Eye (tissue), 1 donor: ENCODE measurements at places on chromosomes 16 and 17.

- DNase-seq = no peak
Observed at GRCh38 chr16:75627851-75628250, 4.8 kb upstream of the ADAT1 start.

- DNase-seq = peak; percentile 14
Observed at GRCh38 chr17:61458421-61459141, 6.4 kb downstream of the TBX4 start.

DNA sequence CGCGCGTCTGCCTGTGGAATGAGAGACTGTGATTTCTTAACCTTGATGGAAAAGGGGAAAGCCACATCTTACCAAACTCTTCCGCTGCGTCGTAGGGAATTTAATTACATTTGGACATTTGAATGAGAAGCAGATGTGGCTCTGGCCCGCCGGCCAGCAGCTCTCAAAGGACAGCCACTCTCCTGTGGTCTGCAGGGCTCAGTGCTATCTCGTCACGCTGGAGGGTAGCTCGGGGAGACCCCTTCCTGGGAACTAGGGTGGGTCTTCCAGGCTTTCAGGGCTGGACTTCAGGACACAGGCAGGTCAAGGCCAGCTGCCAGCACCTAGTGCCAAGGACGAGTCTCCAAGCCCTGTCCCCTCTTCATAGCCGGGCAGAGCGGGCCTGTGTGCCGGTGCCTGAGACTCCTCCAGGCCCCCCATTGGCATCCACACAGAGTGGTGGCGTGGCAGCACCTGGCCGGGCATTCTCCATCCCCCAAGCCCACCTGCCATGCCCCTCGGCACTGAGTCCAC lies 15.9 kb upstream of the TBX2 start:
- no peak for DNase-seq

DNA sequence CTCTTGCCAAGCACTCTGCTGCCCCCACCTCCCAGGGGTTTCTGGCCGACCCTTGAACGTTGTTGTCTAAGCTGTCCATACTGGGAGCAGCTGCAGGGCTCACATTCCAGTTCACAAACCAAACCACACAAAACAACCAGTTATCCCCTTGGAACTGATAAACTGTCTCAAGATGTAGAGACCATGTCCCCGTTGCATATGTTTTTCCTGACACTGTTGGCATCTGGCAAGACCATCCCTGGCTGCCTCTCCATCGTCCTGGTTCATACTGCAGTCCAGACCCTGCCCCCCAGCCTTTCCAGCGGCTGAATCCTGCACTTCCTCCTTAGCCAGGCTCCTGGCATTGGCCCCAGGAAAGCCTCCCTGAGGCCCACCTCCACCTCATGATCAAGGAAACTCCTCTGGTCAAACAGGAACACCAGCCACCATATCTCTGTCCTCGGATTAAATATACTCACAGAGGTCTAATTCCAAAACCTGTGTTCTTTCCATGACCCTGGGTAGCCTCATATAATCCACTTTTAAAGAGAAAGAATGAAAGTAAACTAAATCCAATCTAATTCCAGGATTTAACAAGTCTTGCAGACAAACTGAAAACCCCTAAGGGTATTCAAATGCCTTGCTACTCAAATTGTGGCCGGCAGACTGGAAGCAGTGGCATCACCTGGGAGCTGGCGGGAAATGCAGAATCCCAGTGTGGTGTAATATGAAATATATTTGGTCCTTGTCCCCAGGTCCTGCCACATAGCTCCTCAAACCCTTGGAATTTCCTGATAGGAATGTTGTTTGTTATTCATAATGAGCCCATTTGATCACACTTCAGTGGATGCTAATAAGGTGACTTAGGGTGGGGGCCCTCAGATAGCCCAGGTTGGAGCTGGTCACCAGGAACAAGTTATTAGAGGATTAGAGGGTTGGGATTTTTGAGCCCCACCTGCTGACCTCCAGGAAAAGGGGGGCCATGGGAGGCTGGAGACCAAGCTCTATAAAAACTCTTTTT lies 14.2 kb downstream of the GAS7 start:
- DNase-seq = no peak

- DNase-seq = no peak
Observed at GRCh38 chr17:64154313-64154695, 24.4 kb upstream of the ERN1 start.

DNA sequence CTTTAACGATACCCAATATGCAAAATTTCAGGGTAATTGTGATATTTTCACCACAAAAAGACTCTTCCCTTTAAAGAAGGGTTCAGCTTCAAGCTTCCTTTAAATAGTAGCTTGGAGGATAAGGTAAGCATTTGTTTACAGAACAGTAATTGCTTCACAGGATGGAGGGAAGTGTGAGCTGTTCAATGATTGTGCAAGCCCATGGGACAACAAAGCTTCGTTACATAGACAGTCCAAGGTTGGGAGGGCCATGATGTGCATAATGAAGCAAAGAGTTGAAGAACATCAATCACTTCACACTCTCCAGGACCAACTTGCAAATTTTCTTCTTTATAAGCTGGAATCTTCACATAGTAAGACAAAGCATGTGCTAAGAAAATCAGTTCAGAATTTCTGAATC lies 145.0 kb upstream of the ASIC2 start:
- DNase-seq = no peak

DNA sequence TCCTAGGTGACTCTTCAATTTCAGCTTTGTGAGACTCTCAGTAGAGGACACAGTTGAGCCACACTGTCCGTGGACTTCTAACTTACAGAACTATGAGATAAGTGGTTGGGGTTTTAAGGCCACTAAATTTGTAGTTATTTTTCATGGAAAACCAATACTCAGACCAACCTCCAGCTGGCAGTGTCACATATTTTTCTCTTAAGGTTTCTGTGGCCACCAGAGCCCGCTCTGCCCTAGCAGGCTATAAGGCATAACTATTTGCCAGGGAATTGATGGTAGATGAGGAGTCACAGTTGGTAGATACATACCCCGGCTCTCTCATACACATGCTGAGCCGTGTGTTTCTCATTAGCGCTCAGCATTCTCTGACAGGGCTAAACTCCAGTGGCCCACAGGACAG lies 336.8 kb upstream of the MON1B start:
- no peak for DNase-seq

GRCh38 chr17:4544951-4545216 lies 10.3 kb downstream of the MYBBP1A start:
- no peak for DNase-seq

DNA sequence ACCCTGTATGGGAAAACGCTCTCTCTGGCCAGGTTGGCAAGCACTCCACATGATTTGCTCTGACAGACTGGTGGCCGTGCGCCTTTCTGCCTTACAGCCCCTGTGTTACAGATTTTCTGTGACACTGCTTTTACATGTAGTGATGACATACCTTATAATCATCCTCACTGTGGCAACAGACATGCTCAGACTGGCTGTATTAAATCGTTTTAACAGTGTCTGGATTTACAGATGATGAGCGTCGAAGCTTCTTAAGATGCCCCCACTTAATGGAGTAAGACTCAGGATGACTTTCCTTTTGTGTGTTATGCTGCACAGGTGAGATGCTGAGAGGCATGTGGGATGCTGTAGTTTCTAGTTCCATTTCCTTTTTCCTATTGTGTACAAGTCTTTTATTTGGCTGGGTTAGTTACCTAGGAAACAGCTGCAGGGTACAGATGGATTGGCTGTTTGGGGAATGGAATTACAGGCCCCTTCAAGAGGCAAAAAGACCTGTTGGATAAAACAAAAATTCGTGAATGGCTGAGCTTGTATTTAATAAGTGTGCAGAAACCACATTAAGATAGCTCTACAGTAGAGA lies 20.9 kb upstream of the VWA3A start:
- DNase-seq = peak; percentile 15

- DNase-seq = no peak
Observed at GRCh38 chr16:55035956-55036355, 105.3 kb downstream of the IRX5 start.

GRCh38 chr16:73066331-73066926 lies 18.5 kb upstream of the ZFHX3 start:
- DNase-seq = no peak

- no peak for DNase-seq
Observed at GRCh38 chr17:29256735-29257466, 10.2 kb downstream of the CRYBA1 start.

DNA sequence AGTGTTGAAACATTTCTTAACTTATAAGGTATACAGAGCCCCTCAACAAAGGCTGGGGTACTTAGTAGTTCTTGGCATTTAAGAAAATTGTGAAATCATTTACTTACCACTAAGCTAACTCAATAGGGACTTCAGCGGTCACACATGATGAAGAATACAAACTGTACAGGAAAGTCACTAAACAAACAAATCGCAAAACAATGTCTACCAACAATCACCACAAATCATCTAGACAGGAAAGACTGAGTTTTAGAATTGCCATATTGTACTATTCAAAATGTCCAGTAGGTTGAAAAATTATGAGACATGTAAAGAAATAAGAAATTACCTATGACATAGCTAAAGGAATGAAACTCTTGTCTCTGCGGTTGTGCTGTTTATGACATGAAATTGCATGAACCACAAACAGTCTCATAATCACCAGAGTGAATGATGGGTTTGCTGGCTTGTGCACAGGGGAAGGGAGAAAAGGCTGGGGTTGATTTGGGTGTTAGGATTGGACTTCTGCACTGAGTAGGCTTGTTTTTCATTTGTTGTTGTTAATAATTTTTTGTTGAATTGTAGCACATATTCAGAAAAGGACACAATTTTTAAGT lies 441.1 kb upstream of the MON1B start:
- DNase-seq = no peak

- DNase-seq = no peak
Observed at GRCh38 chr16:49618955-49619354, 237.0 kb downstream of the ZNF423 start.

DNA sequence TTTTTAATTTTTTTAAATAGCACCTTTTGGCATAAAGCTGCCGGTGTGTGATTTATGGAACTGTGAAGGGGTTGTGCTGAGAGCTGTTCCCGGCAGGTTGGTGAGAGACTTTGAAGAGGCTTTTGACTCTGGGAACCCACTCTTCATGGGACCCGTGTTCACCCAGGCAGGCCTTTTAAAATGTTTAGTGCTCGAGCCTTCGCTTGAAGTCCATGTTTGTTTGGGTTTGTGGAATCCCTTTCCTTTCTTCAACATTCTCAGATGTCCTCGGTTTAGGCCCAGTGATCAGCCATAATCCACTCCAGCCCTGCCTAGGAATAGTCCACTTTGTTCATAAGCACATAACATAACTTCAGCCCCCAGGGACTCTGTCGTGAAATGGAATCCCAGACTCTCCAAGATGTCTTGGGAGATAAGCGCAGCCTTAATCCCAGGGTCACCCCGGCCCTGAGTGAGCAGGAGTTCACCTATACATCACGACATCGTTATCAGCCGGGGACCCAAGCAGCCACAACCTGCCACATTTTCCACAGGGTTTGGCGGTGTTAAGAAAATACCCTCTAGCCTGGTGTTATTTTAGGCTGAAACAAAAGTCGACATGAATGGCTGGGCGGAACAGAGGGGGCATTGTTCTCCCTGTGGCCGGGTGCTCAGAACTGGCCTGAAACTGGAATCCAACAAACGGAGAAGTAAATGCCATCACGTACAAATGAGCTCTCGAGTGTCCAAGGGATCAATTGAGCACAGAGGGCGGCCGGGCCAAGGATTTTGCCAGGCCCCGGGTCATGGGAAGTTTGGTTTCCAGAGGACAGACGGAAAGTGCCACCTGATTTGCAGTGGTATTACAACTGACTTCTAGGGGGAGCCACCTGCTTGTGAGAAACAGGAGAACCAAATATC lies 145.7 kb upstream of the IRX3 start:
- peak; percentile 73 for DNase-seq

DNA sequence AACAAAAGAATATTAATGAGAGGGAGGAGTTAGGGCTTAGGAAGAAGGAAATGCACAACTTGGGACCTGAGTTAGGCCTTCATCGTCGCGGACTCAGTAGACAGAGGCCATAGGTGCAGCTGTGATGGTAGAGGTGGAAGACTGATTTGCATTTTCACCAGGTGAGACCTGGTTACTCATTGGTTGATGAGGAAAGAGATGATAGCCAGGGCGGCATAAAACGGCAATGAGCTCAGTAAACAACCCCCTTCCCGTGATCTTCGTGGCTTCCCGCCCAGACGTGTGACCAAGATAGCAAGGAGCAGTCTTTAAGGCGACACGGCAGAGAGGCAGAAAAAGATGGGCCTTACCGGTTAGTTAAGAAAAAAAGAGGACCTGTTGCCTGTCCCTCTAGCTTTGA lies at the start of gene TMC5:
TSS of gene TMC5 (plus strand) at position 244 of the 400 bp plus-strand sequence. CDS start 22,156 bp downstream, outside the sequence.
- no peak for DNase-seq

GRCh38 chr17:64428406-64428805 lies 20.5 kb upstream of the MILR1 start:
- DNase-seq = no peak

GRCh38 chr17:32720671-32721070 lies 156.3 kb downstream of the MYO1D start:
- no peak for DNase-seq

DNA sequence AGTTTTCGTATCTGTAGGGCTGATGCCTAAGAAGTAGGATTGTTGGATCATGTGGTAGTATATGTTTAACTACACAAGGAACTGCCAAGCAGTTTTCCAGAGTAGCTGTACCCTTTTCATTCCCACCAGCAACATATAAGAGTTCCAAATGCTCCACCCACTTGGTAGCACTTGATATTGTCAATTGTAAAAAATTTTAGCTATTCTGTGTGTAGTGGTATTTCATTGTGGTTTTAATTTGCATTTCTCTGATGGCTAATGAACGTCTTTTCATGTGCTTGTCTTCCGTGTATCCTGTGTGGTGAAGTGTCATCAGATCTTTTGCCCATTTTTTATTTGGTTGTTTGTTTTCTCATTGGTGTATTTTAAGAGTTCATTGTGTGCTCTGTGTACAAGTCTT lies 69.7 kb downstream of the TANC2 start:
- DNase-seq = no peak

GRCh38 chr17:60168654-60169053 lies 18.9 kb downstream of the CA4 start:
- DNase-seq = no peak

DNA sequence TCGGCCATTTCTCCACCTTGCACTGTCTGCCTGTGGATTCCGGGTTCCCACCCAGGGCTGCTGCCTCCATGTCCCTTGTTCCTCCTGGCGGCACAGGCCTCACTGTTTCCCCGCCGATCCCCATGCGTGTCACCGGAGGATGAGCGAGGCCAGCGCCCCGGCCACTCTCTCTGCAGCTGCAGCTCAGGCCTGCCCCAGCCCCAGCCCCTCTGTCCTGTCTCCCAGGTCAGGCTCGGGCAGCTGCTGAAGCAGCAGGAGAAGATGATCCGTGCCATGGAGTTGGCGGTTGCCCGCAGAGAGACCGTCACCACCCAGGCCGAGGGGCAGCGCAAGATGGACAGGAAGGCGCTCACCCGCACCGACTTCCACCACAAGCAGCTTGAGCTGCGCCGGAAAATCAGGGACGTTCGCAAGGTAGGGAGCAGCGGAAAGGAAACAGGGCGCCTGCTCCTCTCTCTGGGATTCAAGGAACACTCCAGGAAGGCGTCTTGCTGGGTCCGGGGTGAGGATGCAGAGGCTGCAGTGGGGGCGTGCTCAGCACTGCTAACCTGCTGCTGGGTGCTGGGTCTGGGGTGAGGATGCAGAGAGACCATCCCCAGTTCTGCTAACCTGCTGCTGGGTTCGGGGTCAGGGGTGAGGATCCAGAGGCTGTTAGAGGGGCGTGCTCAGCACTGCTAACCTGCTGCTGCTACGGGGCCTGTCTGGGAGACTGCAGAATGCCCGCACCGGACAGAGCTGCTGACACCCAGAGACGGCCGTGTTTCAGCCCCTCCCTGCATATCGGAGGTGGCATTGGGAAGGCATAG lies 6.1 kb upstream of the GAA start:
- peak; percentile 35 for DNase-seq

- no peak for DNase-seq
Observed at GRCh38 chr16:58533751-58534470, 18.6 kb downstream of the SETD6 start.
